Iris pigment epithelial cell (primary cell): ENCODE measurements at places on chromosomes 2 and 18.

DNA sequence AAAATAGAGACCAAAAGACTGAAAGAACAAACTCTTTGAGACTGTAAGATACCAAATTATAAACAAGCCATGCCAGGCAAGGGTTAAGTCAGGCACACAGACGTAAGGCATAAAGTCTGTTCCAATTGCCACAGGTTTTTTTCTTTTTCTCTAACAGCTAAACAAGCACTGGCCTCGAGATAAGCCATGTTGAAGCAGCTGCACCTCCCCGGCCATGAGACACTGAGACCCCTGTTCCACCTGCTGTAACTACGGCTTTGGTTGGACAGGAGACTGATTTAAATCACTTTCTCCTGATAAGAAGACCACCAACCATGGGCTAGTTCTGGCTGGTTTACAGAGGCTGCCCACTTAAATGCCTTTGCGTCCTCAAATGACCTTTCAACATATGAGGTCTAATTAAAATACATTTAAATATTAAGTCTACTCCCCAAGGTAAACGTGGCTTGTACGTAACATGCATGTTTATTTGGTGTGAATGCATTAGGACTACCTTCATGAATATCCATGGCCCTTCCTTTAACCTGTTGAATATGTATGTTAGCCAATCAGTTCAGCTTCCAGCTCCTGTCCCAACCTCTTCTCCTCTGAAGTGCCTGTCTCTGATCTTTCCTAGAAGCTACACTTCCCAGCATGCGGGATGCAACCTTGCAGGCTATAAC, 117.2 kb downstream of the CMPK2 start:
- no peak for DNase-seq

- peak; percentile 79 for DNase-seq
These were observed 108.6 kb downstream of the COMMD1 start for GRCh38 chr2:62014102-62014501.

- no peak for DNase-seq
These were observed 701.9 kb upstream of the RAB6C start for GRCh38 chr2:129277585-129277981.

GRCh38 chr18:62846313-62846712, 131.0 kb downstream of the PHLPP1 start:
- DNase-seq = no peak

DNA sequence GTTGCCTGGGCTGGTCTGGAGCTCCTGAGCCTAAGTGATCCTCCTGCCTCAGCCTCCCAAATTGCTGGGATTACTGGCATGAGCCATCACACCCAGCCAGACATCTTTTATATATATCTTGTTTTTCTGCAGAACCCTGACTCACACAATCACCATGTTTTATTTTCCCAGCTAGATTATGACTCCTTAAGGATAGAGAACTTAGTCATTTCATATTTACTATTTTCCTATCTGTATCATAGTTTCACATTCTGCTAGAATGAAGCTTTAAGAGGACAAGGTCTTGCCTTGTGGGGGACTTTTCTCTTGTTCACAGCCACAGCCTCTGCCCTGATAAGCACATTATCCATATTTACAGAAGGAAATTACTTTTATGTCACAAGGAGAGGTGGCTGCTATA, 73.9 kb downstream of the LBH start:
- peak; percentile 42 for DNase-seq

DNA sequence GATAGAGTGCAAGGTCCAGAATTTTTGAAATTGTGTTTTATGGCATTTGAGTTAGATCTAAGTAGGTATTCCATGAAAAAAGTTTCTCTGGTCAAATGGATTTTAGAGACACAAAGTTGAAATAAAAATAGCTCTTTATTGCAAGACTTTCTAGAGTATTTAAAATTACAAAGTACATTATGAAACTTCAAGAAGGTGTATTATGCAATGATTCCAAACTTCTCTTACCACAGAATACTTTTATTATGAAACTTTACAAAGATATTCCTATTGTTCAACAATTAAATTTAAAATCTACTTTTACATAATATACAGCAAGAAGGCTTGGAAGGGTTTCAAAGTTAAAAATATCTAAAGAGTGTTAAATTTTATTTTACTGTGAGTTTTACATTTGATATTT, 65.9 kb downstream of the CALCRL start:
- DNase-seq = no peak
